EH (cell line): ENCODE measurements at places on chromosomes 7 and 10.

- DNase-seq = no peak
Observed at GRCh38 chr10:24670964-24671670, 52.6 kb downstream of the ARHGAP21 start.

DNA sequence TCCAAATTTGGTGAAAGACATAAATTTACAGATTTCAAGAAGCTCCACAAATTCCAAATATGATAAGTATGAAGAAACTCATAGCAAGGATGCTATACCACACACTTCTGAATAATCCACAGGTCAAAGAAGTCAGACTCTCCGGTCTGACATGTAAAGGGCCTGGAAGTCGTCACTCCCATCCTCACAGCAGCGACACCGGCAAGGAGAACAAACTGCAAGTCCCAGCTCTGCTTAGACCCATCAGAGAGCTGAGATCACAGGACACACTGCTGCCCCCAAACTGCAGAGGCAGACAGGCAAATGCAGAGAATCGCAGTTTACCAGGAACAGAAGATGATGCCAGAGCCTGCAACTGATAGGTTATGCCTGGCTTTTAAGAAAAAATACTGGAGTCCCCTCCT, 62.0 kb downstream of the AMZ1 start:
- peak; percentile 43 for DNase-seq

DNA sequence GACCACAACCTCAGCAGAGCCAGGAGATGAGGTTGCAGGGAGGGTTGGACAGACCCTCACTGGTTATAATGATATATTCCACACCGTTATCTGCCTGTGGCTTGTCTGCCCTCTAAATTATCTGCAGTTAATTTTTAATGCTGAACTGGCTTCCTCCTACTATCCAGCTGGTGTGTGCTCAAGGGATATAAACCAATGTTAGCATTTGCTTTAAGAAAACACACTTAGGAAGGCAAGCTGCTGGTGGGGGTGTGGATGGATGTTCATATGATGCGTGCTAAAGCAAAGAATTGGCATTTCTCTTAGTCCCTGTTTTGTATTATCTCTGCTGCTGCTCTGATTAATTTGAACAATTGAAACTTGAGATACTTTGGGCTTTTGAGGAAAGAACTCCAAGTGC, 132.2 kb upstream of the NPVF start:
- no peak for DNase-seq

GRCh38 chr10:49298983-49299815, at the start of gene C10orf71:
Gene C10orf71, plus strand, starts transcription at chr10:49299170. Its CDS starts 23,376 bp downstream, at chr10:49322546.
- no peak for DNase-seq

GRCh38 chr7:96183163-96183670, 138.7 kb downstream of the SLC25A13 start:
- no peak for DNase-seq

- no peak for DNase-seq
Observed at GRCh38 chr10:47223236-47223635, 76.8 kb upstream of the GDF10 start.

DNA sequence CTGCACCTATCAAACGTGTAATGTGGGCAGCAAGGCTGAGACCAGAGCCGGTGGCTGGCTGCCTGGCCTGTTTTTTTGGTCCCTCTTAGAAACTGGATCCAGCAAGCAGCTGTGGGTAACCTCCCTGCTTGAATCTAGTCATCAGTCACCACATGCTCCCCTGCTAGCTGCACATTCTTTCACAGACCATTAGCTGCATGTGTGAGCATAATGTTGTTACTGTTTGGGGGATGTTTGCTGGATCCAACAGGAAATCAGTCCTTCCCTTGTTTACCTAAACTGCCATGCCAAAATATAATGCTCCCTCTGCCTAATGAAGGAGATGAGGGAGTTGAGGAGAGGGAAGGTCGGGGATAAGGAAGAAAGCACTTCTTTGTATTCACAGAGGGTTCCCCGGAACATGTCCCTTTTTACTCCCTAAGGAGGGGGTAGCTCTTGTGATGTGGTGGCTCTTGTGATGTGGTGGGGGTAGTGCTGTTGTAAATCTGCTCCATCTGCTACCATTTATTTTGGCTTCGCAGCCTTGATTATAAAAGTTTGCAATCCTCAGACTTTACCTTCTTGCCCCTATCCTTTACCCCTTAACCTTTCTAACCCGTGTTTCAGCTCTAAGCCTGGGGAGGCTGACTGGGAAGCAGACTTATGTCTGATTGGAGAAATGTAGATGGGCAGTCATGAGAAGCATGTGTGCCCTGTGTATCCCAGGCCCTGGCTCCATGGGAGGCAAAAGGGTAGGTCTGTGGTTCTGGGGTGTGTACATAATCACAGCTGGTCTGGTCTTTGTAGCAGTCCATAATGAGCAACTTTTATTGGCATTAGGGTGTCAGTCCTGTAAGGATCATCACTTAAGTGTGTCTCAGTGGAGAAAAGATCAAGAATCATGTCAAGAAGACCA, 20.8 kb downstream of the LOXL4 start:
- DNase-seq = peak; percentile 75

GRCh38 chr10:131554821-131555220, 243.3 kb upstream of the TCERG1L start:
- no peak for DNase-seq

DNA sequence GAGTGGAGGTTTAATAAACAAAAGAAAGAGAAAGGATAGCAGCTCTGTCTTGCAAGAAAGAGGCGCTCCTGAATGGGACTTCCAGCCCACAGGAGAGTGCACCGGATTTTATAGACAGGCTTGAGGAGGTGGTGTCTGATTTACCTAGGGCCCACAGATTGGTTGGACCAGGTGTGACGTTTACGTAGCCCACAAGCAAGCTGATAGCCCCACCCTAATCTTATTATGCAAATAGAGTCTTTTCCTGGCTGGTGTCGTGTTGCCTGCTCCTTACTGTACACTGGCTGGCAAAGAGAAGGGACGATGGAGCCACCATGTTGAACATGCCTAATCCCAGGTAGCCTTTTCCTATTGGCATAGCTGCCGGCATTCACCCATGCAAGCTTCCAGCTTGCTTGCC, 319.7 kb upstream of the POM121L12 start:
- DNase-seq = no peak

DNA sequence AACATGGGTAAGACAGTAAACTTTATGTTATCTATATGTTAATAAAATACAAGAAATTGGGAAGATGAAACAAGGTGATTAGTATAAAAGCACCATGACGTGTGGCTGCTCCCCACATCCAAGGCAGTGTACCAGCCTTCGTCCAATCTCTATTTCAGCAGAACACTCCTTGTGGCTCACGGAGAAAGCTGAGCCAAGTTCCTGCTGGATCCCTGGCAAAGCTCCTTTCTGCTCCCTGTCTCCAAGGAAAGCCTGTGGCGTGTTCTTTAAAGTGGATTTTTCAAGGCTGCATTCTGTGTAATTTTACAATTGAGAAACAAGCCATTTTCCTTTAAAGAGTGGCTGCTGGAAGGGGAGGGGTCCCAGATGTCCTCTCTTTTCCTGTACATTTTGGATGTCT, 467.3 kb downstream of the PTPRN2 start:
- DNase-seq = no peak

DNA sequence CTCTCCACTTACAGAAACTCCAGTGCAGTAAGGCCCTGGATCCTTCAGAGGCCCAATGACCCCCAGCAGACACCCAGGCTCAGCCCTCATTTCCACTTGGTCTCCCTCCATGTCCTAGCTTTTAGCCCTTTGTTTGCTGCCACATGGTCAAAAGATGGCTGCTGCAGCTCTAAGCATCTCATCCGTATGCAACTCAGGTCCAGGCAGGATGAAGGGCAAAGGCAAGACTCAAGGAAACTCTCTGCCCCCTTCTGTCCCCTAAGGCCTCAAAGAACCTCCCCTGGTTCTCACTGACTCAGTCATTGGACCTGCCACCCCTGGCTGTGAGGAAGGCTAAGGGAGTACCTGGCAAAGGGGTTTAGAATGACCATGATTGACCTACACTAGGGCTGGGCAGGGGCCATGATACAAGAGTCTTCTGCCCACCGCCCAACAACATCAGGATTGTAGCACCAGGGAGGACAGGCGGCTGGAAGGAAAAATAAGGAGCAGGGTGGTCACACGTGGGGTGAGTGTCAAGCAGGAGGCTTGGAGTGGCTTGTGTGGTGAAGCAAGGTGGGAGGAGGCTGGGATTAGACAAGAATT, 303.8 kb upstream of the ZMIZ1 start:
- no peak for DNase-seq

DNA sequence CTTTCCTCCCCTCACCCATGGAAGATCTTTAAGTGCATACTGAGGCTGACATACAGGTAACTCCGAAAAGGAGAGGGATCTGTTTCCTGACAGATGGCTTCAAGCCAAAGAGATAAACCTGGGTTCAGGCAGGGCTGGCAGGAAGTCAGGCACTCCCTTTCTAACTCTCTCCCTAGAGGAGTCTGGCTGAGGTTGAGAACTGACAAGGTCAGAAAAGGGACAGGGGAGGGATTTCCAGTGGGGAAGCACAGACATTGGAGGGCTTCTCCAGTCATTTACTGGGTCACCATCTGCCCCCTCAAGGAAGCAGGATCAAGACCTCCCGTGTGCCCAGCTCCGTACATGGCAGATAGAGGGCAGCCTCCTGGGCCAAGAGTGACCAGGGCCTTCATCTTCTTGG, 31.6 kb downstream of the TLX1 start:
- DNase-seq = no peak
